ENCODE measurements at places on chromosomes 7 and 10.

DNA sequence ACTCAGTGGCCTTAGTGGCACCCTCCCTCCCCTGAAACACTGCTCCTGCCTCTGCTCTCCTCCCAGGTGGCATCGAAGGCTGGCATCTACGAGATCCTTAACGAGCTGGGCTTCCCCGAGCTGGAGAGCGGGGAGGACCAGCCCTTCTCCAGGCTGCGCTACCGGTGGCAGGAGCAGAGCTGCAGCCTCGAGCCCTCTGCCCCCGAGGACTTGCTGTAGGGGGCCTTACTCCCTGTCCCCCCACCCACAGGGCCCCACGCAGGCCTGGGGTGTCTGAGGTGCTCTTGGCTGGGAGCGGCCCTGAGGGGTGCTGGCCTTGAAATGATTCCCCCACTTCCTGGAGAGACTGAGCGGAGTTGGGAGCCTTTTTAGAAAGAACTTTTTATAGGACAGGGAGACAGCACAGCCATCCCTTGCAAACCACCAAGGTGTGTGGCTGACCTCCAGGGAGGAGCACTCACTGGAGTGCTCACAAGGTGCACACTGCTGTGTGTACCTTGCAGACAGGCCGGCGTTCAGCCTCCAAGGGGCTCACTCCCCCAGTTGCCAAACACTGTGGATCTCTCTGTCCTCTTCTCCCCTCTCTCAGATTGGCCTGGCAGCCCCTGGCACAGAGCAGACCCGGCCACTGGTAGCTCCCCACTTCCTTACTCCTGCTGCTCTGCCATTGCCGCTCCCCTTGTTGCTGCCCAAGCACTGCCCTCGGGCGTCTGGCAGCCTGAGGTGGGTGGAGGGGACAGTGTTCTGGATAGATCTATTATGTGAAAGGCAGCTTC lies 35.8 kb downstream of the PRF1 start:
- DNase-seq: no peak

DNA sequence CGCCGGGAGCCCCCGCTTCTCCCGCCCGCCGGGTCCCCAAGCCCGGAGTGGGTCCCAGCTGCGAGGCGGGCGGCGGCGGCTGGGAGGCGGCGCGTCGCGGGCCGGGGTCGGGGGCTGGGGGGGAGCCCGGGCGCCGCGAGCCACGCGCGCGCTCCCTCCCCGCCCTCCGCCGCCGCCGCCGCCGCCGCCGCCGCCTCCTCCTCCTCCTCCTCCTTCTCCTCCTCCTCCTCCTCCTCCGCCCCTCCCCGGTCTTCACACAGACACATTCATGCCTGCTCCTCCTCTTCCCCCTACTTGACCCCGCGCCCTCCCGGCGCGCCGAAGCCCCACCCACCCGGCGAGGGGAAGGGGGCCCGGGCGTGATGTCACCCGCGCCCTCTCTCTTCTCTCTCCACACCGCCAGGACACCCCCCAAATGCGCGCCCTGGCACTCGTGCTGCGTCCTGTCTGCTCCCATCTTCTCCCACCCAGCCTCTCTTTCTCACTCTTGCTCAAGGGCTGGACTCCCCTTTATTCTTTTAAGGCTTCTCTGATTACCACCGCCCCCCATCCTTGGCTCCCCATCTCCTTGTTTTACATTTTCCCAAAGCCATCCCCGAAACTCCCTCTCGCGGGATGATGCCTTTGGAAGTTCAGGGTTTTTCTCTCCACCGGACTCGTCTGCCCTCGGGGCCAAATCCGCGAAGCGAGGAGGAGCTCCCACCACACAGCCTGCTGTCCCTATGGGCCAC lies 967 bp upstream of the GLI3 start:
- no peak for DNase-seq

- DNase-seq: no peak
Observed at GRCh38 chr7:123847868-123848267, 2.9 kb downstream of the HYAL4 start.

DNA sequence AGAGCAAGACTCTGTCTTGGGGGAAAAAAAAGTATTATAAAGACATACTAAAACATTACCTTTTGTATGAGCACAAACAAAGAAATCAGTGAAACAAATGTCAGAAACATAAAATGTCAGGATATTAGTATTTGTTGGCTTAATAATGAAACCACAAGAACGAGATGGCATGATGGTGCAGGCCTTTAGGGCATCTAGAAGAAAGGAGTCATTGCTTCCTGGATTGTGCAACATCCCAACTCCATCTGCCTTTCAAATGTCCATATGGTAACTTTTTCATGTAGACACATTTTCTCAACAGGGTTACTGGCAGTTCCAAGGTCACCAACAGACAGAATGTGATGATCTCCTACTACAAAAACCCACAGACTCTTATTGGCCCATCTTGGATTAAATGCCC lies 96.6 kb downstream of the ZNF248 start:
- no peak for DNase-seq

DNA sequence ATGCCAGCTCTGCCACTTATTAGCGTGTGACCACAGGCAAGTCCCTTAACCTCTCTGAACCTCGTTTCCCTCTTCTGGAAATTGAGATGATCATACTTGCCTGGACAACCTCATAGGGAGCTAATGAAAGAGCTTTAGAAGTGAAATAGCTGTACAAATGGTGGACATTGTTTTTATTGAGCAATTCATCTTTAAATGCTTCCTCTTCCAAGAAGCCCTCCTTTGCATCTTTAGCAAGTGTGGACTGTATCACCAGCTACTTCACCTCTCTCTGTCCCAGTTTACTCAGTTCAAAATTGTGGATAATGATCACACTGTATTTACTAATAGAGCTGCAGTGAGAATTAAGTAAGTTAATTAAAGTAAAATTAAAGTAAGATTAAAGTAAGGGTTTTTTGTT lies 61.7 kb downstream of the CDH23 start:
- no peak for DNase-seq

DNA sequence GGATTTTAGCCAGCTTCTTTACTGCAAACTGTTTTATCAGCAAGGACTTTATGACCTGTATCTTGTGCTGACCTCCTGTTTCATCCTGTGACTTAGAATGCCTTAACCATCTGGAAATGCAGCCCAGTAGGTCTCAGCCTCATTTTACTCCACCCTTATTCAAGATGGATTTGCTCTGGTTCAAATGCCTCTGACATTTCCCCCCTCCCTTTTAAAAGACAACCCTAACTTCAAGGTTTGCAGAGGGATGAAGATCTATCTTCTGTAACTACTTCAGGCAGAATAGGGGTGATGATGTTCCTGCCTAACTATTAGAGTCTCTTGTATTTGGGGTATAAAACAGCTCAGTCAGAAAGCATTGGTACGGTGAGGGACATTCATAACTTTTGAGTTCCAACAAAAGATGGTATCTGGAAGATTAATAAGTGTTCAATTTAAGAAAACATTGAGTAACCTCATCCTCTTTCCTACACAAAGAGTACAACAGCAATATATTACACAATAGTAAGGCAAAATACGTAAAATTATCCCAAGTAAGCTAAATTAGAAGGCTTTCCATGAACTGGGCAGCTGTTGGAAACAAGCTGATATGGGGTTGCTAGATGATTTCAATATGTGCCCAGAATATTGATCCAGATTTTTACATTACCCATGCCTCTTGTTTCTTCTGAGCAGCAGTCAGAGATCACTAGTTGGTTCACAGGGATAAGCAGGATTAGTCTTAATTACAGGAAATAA lies 40.0 kb upstream of the LRGUK start:
- no peak for DNase-seq

DNA sequence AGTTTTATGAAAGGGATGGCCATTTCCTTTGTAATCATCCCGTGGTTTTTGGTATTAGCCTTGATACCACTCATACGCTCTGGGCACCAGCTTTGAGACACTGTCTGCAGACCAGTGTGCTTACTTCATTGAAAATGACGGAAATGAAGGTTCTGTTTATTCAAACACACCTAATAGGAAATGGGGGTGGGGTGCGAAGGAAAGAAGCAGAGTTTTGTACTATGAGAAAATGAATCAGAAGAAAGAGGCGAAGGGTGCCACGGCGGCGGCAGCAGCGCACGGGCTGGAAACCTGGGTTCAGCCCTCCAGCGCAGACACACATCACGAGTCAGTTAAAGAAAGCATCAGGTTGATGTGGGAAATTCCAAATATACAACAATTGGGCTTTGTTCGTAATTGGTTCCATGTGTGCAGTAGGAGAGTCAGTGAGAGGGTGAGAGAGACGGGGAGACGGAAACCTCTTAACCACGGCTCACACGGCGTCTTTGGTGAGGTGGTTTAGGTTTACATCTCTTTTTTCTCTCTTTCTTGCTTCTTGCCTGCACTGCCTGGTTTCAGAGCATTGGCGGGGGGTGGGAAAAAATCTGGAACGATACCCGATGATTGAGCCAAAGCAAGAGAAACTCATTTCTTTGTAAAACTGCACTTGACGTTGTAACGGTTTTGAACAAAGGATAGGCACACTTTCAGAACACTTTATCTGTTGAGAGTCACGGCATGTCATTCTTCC lies 321.2 kb downstream of the FRMD4A start:
- peak; percentile 79 for DNase-seq

DNA sequence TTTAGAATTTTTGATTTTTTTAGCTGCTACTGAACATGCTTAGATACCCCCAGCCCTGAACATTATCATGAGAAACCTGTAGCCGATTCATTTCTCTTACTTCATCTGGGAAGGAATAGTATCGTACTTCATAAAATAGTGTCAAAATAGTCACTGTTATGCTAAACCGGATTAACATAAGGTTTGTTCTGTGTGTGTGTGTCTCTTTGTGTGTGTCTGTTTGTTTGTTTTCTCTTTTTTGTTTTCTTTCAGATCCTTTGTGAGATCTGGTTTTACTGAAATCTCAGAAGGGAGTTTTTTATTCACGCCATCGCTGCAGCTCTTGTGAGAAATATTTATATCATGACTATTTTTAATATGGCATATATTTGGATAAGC lies 761 bp downstream of the LGI1 start:
- DNase-seq: no peak

DNA sequence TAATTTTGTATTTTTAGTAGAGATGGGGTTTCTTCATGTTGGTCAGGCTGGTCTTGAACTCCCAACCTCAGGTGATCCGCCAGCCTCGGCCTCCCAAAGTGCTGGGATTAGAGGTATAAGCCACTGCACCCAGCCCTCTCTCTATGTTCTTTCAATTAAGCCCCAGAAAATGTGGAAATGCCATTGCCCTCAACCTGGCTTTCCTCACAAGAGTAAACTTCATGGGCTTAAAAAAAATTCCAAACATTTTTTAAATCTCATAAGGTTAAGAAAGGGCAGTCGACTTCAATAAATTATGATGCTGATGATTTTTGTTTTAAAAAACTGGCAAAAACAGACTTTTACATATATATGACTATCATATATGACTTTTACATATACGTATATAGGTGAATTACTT lies 107.6 kb downstream of the TES start:
- DNase-seq: no peak

- no peak for DNase-seq
Observed at GRCh38 chr10:54108961-54109360, 692.1 kb downstream of the PCDH15 start.

DNA sequence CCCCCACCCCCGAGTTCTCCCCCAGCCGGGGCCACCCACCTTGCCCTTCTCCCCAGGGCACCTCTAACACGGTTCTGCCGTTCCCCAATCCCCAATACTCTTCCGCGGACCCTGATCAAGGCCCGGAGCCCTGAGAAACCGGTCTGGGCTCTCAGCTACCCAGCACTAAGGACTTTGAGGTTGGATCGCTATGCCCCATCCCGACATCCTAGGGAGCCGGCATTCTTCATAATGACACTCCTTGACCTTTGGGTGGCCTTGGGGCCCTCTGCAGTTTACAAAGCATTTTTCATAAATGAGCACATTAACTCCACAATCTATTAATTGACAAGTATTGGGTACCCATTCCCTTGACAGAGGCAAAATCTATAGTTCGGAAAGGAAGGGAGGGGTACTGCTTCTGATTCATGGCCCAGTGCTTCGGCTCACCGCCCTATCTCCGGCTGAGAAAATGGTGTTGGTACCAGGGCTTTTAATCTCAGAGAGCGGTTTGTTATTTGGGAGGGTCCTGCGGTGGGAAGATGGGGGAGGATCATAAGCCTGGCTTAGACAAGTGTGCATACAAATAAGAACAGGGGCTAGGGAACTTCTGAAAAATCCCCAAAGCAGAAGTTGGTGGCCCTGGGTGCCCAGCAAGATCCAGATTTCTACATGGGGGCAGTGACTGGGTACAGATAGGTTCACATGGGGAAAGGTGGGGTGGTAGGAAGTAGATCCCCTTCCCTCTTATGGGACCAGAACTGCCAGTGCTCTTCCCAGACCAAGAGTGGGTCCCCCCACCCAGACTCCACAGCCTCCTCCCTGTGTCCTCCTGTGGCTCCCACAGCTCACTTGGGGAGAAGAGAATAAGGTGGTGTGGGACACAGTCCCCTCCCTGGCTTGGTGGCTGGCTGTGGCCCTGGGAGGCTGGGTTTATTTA lies 3.2 kb downstream of the IMPDH1 start:
- no peak for DNase-seq

- DNase-seq: no peak
Observed at GRCh38 chr7:101436857-101437576, 74.3 kb downstream of the COL26A1 start.

- no peak for DNase-seq
Observed at GRCh38 chr10:88989824-88990383, 694 bp upstream of the FAS start.

DNA sequence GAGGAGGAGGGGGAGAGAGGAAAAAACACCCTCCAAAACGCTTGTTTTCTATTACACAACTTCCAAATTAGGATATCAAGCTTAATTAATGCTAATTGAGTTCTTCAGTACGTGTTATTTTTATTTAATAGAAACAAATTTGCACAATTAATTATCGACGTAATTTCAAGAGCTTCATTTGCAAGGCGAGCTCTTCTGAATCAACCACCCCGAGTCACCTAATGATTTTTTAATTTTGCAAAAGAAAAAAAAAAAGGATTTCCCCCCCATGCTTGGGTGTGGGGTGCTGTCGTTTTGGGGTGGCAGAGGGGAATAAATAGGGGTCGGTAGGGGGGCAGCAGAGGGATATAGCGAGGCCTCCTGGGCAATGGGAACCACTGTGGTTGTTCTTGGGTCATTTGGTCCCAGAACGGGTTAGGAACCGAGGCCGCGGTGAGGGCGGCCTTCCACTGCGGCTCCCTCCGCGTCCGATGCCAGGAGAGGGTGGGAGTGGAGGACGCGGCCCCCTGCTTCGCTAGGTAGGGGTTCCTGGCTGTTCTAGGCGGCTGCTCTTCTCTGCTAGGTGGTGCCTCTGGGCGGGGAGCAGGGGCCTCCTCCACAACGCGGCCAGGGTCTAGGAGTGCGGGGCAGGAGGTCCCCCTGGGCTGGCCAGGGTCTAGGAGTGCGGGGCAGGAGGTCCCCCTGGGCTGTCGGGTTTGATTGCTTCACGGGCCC lies 7.3 kb downstream of the UNCX start:
- DNase-seq: no peak

DNA sequence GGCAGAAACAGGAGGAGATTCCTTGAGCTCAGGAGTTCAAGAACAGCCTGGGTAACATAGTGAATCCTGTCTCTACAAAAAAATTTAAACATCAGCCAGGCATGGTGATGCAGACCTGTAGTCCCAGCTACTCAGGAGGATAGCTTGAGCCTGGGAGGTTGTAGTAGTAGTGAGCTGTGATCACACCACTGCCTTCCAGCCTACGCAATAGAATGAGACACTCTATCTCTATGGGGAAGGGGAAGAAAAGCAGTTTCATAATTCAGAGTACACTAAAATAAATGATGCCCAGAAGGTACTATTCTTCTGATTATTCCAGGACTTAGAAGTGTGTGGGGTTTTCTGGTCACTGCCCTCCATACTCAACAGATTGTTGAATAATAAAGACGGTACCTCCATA lies 177.3 kb downstream of the KMT2E start:
- DNase-seq: no peak
